ENCODE measurements at places on chromosomes 5 and 9. TPM values are rescaled to one million over a fixed set of nuclear protein-coding genes. Genes with fewer than 3 reads are reported as not detected.
A peak's percentile ranks its signal among the peaks of the same experiment; 100 is the strongest.

- DNase-seq = no peak
These were observed 38.4 kb upstream of the PLEKHG4B start for GRCh38 chr5:53381-54174.

DNA sequence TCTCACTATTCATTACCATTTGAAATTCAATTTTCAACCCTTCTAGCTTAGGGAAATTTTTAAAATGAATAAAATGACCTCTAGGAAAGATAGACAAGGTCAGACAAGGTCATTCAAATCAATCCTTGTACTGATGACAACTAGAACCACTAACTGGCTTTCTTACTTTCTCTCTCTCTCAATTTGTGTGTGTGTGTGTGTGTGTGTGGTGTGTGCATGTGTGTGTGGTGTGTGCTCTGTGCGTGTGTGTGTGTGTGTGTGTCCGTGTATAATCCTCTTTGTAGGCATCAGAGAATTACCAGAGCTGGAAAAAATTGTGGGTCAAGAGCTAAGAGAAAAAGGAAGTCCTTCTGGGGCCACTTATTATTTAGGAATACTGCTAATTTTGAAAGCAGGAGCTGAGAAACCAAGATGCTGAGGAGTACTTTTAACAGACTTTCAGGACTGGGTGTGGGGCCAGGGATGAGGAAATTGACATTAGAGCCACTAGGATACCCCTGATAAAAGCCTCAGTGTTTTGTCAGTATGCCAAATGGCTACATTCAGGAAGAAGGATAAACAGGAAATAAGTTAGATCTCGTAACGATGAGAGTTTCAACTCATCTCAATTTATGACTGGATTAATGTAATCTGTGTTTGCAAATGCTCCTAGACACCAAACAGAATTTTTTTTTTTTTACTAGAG, 723.3 kb downstream of the CETN3 start:
- DNase-seq = no peak

DNA sequence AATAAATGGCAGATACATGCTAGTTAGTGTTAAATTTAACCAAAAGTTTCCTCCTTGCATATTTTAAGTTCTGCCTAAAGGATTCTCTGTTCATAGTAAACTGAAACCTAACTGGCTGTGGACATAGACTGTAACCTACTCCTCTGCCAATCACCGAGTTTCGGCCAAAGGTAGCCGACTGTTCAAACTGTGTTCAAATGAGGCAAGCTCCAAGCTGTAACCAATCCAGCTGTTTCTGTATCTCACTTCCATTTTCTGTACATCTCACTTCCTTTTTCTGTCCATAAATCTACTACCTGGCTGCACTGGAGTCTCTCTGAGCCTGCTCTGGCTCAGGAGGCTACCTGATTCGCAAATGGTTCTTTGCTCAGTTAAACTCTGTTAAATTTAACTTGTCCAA, 44.1 kb downstream of the KCNV2 start:
- no peak for DNase-seq

DNA sequence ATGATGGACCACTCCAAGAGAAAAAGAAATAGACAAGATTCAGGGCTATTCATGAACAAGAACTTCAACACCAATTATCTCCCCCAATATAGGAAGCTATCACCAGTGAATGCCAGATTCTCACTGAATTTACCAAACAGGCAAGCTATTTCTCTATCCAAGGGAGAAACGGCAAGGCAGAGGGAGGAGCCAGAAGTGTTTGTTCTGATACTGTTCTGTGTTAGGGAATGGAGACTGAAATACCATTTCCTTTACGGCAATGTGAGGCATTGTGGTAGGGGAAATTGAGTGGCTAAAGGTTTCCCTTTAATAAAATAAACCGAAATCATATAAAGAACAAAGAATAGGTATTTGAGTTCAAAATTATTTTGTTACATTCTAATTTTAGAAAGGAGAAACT, 68.0 kb upstream of the ALDH1A1 start:
- DNase-seq = no peak

DNA sequence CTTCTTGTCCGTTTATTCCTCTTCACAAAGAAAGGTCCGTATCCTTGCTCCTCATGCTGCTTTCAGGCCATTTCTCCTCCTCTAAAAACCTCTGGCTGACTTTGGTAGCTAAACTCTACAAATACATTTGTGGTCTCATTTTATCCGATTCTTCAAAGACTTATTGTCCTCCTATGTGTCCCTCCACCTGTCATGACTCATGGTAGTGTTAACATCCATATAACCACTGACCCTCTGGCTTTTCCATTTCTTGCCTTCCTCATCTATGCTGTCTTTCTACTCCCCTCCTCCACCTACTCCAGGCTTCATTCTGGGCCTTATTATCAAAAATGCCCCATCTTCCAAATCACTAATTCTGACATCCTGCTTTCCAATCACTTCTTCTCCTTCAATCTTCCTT, 4.1 kb upstream of the SEMA6A start:
- no peak for DNase-seq

DNA sequence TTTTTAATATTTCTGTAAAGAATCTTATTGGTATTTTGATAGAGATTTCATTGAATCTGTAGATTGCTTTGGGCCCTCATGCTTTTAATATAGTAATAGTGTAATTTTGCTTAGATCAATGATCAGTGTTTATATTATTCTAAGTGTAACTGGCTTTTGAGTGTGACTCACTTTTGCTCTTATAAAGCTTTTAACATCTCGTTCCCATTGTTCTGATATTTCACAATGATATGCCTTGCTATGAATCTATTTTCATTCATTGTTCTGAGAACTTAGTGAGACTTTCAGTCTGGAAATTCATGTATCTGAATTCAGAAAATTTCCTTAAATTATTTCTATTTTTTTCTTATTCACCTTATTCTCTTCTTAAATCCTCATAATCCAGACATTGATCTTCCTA, 13.5 kb upstream of the MAMDC2 start:
- DNase-seq = no peak

- DNase-seq = no peak
These were observed 197.2 kb downstream of the DIRAS2 start for GRCh38 chr9:90445391-90445790.

DNA sequence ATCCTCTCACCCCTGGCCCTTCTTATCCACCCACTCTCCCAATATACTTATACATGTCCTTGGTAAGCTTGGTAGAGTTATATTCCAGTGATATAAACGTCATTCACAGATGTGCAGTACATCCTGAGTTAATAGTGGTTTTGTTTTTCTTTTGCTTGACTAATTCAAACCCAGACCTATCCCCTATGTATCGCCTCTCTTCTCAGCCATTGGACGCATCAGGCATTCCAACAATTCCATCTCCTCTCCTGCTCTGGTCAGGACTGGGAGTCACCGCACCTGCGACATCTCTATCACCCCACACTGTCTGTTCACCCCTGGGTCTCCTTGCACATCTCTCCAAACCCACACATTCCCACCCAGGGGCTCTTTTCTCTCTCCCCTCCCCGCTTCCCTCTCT, 21.9 kb upstream of the IRX2 start:
- no peak for DNase-seq

GRCh38 chr5:179377421-179378115, 32.3 kb upstream of the ADAMTS2 start:
- DNase-seq = peak; percentile 38

- DNase-seq = no peak
These were observed 67.4 kb upstream of the DMRTA1 start for GRCh38 chr9:22379272-22379671.

DNA sequence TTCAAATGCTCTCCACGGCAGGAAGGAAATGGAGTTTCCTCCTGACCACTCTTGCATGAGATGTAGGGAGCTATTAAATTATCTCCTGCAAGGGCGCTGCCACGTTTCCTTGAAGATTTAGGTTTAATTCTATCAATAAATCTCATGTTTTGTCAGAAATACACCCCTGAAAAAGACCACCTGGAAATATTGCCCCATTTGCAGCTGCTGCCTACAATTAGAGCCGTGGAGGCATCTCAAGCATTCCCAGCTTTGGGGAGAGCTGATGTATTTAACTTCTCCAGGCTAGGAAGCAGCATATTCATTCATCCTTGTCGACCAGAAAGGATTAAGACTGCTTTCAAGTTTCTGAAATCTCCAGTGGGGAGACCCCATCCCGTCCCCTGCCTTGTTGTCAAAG, 40.5 kb downstream of the CCNJL start:
- no peak for DNase-seq

DNA sequence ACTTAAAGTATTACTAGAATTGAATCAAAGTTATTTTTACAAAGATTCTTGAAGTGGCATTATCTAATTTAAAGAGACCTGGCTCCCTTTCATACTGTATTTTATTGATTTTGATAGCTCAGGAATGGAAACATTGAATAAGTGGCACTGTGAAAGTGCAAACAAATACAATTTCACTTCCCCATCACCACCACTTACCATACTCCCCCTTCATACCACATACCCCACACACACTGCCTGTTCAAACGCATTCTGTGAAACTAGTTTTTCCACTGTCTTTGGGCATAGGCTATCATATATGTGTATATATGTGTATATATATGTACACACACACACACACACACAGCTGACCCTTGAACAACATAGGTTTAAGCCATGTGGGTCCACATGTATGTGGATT, 62.1 kb upstream of the ATG10 start:
- no peak for DNase-seq

GRCh38 chr5:52961274-52961681, 27.9 kb upstream of the ITGA2 start:
- no peak for DNase-seq

DNA sequence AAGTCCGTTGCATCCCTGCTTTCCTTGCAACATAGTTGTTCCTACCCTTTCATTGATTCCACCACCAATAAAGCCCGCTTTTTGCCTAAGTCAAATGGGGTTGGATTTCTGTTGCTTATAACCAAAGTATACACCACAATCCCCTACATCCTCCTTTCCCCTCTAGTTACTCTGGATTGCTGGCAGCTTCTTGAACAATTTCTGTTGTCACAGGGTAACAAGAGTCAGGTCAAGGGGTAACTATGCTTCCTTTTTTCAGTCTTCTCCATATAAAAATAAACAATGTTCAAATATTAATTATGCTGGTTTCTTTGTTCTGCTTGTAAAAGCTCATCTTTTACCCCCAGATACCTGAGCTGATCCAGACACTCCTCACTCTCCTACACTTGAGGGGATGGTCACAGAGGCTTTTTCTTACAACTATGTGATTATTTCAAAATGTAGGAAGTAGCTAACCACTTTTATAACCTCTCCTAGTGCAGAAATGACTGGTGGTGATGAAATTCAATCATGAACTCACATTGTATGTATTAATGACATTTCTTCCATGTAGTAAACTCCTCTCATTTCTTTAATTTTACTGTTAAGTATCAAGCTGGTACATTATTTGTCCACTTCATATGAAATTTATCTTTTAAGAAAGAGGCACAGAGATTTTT, 136.5 kb downstream of the SNX18 start:
- DNase-seq = no peak

DNA sequence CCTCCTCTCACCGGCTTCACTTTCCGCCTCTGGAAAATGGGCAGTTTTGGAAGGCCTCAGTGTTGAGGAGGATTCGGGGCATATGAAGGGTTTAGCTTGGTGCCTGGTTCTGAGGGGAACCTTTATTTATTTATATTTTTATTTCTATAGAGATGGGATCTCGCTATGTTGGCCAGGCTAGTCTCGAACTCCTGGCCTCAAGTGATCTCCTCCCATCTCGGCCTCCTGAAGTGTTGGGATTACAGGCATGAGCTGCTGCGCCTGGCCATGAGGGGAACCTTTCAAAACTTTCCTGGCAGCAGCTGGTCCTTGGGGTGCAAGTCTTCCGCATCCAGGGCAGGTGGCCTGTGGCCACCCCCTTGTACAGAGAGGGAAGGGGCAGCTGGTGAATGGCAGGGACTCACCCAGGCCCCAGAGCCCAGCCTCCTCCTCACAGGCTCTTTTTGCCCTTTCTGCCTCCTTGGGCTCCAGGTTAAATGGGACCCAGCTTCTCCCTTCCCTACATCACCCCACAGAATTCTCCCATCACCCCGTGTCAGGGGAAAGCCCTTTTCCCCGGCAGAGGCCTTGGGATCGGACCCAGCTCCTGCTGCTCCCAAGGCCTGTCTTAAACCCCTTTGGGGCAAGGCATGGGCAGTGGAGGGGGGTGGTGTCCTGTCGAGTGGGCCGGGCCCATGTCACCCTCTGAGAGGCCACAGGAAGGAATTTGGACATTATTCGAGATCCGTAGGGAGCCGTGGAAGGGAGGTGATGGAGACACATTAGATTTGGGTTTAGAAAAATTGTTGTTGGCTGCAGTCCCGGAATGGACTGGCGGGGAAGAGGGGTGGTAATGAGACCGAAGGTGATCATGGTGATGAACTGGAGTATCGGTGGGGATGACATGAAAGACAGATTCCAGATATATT, 5.9 kb downstream of the NCS1 start:
- no peak for DNase-seq

- no peak for DNase-seq
These were observed 80.9 kb downstream of the GADD45G start for GRCh38 chr9:89685698-89686097.

GRCh38 chr9:33620738-33621439, 96.8 kb downstream of the ANKRD18B start:
- DNase-seq = peak; percentile 64

DNA sequence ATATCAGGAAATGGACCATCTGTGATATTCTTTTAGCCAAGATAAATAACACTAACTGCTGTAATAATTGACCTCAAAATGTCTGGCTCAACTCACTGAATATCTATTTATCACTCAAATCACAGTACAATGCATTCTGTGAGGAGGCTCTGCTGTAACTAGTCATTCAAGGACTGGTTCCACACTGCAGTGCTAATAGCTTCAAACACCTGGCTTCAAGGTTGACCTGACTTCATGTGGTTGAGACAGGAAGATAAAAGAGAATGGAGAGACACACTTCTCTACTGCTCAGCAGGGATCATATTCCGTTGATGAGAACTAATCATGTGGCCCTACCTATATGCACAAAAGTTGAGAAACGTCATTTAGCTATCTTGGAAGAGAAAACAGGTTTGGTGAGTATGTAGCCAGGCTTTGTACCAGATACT, 3.4 kb upstream of the RHOBTB3 start:
- DNase-seq = no peak

GRCh38 chr5:55917402-55918086, 66.4 kb downstream of the IL31RA start:
- no peak for DNase-seq

GRCh38 chr5:5483350-5483749, 60.9 kb downstream of the ICE1 start:
- DNase-seq = no peak

DNA sequence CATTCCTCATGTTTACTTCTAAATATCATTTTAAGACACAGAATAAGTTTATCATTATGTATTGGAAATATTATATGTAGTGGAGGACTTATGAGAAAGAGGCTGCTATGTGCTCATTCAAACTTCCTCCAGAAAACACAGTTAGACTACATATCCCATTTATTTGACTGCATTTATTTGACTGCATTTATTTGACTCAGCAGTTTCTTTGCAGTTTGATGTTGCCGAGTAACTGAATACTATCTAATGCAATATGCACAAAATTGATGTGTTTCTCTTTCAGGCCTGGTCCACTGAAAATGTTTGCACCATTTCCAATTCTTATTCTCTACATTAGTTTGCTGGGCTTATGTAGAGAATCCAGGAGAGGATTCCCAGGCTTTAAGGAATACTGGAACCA, 89.9 kb upstream of the FBN2 start:
- no peak for DNase-seq

- DNase-seq = no peak
These were observed 14.5 kb upstream of the LPAR1 start for GRCh38 chr9:111052791-111053190.

- no peak for DNase-seq
These were observed 173.0 kb upstream of the DAPK1 start for GRCh38 chr9:87324613-87325194.

The ZNF474 gene
- 0.26 TPM for total RNA-seq

The FAT2 gene
- 65.1 TPM for total RNA-seq

The WNT8A gene
- total RNA-seq = not detected

The GFPT2 gene
- total RNA-seq = 20.0 TPM

The GFI1B gene
- not detected for total RNA-seq

The SPINK6 gene
- not detected for total RNA-seq

The NR2F1-AS1 gene
- total RNA-seq = 18.8 TPM

Data from ureter (tissue), 1 donor.